Kidney epithelial cell (primary cell): ENCODE measurements at places on chromosomes 7 and 10.

DNA sequence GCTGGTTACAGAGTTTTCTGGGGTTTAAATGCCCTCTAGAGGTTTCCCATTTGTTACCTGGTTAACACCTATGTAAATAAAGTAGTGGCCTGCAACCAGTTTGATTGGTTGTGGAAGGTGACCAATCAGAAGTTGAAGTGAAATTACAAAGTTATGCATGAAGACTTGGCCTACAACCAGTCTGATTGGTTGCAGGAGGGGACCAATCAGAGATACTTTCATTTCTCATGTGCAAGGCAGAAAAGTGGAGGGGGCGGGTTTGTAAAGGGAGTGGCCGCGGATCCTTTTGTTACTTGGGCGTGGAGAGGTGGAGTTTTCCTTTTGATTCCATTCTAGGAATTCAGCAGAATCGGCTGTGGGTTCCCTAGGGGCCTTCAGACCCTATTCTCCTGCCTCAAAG lies 80.8 kb downstream of the SEC23IP start:
- no peak for DNase-seq

- DNase-seq: no peak
Observed at GRCh38 chr10:129448086-129448485, 19.0 kb upstream of the MGMT start.

- DNase-seq: no peak
Observed at GRCh38 chr10:120768227-120768626, 82.9 kb upstream of the WDR11 start.

GRCh38 chr7:136275794-136276193 lies 298.6 kb upstream of the MTPN start:
- DNase-seq: no peak
